ENCODE measurements at places on chromosomes 5 and 9.

- no peak for DNase-seq
These were observed 17.0 kb downstream of the BTF3 start for GRCh38 chr5:73515232-73515631.

- DNase-seq, result no peak
These were observed 194.1 kb downstream of the GNA14 start for GRCh38 chr9:77453825-77454647.

DNA sequence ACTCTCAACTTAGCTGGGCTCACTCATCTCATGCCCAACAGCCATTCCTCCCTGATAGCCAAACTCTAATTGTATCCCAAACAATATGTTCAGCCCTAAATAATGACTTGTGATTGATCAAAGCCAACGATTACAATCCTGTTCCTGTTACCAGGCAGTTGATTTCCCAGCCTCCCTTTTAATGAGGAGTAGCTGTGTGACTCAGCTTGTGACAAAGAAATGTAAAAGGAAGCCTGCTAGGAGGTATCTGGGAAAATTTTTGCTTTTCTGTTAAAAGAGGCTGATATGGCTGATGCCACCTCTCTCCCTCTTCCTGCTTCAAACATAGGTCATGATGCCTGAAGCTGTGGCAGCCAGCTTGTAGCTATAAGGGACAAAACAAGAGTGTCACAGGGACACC, 19.6 kb upstream of the ENC1 start:
- DNase-seq, result no peak

DNA sequence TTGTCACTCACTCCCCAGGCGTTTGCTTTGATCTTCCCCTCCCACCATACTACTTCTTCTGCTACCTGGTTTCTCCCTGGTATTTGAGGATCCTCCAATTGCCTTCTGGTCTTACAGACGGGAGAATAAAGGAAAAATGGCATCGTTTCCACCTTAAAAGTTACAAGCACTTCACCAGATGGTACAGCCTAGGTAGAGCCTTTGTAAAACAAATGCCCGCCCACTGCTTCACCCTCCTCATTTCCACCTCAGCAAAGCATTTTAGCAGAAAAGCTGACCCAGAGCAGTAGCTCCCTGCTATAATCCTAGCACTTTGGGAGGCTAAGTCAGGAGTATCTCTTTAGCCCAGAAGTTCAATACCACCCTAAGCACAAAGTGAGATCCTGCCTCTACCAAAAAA, 5.1 kb upstream of the ANXA2R start:
- DNase-seq, result no peak

DNA sequence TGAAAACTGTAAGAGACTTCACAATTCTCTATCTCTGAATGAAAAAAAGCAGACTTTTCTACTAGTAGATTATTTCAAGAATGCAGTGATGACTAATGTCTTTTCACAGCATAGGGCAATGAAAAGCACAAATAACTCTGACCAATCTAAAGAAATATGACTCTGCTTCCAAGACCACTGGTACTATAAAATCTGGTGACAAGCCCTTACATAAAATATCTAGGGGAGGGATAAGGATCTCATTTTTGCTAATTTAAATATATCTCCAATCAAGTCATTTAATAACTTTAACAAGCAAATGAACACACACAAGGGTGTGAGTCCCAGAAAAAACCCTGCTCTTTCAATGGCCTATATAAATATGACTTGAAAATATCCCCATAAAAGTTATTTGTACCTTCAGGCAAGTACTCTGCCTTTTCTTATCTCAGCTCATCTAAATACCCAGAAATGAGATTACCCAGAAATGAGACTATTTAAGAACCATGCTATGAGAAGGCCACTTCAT, 105.2 kb downstream of the GNAQ start:
- no peak for DNase-seq

DNA sequence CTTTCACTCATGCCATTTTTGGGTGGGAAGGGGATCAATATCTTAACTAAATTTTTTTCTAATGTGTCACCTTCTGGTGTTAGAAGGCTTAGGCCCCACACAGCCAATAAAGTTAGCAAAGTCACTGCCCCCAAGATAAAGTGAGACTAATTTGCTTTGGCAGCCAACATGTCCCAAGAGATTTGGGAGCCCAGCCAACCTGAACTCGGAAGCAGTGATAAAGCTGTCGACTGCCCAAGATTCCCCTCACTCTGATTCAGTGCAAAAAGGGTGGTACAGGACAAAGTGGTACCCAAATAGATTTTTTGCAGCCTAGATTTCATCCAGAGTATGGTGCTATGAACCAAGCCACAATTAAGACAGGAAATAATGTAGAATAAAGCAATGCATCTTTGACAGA, 572.5 kb upstream of the ARRDC3 start:
- DNase-seq, result no peak

GRCh38 chr5:159202151-159202550, 7.2 kb downstream of the RNF145 start:
- no peak for DNase-seq

DNA sequence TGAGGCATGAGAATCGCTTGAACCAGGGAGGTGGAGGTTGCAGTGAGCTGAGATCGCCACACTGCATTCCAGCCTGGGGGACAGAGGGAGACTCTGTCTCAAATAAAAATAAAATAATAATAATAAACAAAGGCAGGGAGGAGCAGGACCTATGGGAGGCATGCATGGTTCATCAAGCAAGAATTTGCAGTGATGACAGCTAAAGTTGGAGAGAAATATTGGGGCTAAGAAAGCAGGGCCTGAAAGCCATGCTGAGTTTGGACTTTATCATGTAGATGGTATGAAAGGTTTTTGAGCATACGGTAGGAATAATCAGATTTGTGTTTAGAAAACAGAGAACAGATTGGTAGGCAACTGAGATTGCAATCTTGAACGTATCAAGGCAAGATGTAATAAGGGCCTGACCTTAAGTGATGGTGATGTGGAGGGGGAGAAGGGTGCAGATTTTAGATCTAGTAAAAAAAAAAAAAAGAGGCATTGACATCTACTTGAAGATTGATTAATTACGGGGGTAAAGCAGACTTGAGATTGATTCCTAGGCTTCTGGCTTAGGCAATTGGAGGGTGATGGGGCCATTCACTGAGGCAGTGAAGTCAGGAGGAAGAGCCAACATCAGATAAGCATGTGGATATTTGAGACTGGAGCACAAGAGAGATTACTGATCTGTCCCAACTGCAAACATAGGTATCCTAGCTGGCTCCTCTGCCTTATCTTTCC, 50.7 kb downstream of the CFAP95 start:
- DNase-seq, result no peak

Data from stimulated activated CD4-positive, alpha-beta T cell treated with anti-CD3 and anti-CD28 coated beads, Interleukin-1b, Interleukin-23, amount 100 ng/mL, for 4 hours (primary cell).